Stimulated activated CD4-positive, alpha-beta T cell treated with anti-CD3 and anti-CD28 coated beads, TNF-alpha, amount 100 ng/mL, for 4 hours (primary cell): ENCODE measurements at places on chromosomes 12 and 14.

GRCh38 chr14:63956326-63956725 is 103.5 kb downstream of the SYNE2 start:
- DNase-seq = no peak

DNA sequence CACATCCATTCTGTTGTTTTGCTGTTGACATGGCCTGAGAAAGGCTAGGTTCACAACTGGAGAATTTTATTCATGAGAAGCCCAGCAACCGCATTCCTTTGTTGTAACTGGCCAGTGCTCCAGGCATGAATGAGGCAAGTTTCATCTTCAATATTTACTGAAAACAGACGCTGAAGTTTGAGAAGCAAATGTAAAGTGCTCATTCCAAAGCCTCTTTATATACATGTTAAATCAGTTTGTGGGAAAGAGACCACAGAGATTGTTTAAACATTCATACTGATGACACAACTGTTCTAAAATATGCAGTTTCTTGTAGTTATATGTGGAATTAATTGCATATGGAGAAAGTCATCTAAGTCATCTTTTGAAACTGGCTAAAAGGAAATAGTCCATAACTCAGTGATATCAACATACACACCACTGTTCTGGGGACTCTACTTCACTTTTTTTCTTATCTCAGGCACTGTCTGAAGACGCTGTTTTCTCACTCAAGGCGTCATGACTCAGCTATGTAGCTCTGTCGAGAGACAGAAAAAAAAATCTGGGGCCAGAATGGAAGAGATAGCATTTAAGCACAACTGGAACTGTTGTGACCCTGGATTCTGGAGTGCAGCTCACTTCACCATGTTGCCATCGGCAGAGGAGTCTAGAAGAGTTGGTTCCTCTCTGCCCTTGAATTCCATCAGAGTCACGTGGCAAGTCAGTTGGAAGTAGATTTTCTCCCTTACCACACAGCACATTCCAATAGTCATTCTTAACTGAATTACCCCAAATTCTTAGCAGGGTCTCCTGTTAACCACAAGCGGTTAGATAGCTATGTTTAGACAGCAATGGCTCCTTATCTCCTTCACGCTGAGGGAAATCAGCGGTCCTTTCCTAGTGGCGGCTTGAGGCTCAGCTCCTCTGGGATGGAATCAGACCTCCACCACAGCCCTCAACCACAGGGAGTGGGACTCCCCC is 258.4 kb upstream of the HMGA2 start:
- no peak for DNase-seq

GRCh38 chr14:94702629-94703028 is 67.3 kb downstream of the GSC start:
- DNase-seq = no peak

- no peak for DNase-seq
These were observed 123.3 kb downstream of the PAPOLA start for GRCh38 chr14:96625426-96625985.

DNA sequence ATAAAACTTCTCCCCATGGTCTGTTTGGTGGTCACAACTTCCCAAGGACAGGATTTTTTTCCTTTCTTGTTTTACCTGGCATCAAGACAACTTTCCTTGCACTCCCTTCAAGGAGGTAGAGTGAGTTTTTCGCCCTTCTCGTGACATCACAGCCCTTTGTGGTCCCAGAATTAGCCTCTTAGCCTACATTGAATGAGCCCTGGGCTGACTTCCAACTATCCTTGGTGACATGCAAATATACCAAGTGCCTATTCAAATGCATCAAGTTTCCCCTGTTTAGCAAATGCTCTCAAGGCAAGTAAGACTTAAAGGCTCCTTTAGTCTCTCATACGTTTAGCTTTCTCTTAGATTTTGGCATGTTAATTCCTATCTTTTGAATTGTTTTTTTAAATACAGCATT is 36.6 kb downstream of the TC2N start:
- DNase-seq = no peak

- DNase-seq = no peak
These were observed 42.1 kb upstream of the CTDSP2 start for GRCh38 chr12:57888409-57889157.

DNA sequence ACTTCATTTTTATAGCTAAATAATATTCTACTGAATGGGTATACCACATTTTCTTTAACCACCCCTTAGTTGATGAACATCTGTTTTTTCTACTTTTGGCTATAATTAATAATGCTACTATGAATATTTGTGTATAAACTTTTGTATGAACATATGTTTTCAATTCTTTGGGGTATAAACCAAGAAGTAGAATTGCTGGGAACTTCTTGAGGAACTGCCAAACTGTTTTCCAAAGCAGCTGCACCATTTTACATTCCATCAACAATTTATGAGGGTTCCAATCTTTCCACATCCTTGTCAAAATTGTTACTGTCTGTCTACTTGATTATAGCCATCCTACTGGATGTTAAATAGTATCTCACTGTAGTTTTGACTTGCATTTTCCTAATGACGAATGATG is 221.8 kb downstream of the PRKD1 start:
- DNase-seq = no peak

DNA sequence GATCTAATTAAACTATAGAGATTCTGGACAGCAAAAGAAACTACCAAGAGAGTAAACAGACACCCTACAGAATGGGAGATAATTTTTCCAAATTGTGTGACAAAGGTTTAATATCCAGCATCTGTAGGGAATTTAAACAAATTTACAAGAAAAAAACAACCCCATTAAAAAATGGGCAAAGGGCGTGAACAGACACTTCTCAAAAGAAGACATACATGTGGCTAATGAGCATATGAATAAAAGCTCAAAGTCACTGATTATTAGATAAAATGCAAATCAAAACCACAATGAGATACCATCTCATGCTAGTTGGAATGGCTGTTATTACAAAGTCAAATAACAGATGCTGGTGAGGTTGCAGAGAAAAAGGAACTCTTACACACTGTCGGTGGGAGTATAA is 293.9 kb downstream of the FBXL14 start:
- DNase-seq = no peak

- no peak for DNase-seq
These were observed 430.9 kb downstream of the ATP23 start for GRCh38 chr12:58372298-58372697.

- no peak for DNase-seq
These were observed 219.2 kb upstream of the SSTR1 start for GRCh38 chr14:37988472-37988871.

DNA sequence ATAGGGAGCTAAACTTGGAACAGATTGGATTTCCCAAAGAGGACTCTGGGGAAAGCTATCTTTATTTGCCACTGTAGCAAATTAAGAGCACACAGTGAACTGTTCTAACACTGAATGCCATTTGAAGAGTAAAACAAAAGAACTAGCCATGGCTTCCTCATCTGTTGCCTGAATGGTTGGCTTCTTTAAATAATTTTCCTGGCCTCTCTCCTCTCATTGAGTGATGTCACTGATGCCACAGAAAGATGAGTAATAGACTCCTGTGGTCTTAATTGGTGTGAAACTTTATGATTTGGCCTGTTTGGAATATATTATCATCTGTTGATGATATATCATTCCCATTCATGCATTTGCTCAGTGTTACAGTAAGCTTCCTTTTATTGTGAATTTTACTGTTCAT is 42.5 kb downstream of the WDR20 start:
- no peak for DNase-seq

GRCh38 chr12:127562816-127563215 is 704.2 kb upstream of the TMEM132C start:
- no peak for DNase-seq

GRCh38 chr12:13631873-13632272 is 349.5 kb downstream of the GRIN2B start:
- DNase-seq = no peak

DNA sequence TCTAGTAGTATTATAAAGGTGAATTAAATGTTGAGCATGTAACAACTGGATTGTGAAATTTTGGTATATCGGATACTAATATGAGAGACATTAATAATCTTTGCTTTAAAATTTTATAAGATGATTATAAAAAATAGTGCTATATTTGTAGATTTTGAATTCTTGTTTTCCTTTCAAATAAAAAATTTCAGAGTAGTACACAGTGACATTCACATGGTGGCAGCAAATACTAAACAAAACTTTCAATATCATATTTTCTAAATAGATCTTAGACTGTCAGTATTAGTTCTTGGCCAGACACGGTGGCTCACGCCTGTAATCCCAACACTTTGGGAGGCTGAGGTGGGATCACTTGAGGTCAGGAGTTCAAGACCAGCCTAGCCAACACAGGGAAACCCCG is 166.0 kb downstream of the NAV3 start:
- no peak for DNase-seq

DNA sequence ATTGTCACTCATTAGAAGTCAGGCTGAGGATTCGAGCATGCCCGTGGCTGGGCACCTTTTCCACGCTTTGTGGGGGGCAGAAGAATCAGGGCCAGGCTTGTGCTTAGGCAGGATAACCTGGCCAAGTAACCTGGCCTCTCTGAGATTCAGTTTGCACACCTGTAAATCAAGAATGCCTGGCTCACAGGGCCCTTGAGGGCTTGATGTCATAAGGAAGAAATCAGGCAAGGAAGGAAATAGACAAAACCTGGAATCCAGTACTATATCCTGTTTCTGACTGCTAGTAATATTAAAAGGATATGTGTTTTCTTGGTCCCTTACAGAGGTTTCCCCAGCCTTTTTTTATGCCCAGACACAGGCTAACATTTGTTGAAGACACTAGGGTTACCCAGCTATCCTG is 91.9 kb downstream of the SAMD4A start:
- no peak for DNase-seq

DNA sequence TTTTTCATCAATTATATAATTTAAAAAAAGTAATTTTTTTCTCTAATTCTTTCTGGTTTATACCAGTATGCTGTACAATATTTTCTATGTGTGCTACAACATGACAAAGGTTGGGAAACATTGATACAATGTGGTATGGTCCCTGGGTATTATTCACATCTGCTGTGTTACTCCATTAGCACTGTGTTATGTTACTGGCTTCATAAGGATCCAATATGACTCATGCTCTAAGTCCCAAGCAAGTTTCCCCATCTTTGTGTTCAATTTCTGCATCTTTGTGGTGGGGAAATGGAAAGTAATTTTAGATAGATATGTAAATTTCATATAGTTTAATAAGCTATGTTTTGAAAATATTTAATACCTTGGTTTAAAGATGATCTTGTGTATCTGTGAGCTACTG is 35.8 kb downstream of the FBXO33 start:
- no peak for DNase-seq

DNA sequence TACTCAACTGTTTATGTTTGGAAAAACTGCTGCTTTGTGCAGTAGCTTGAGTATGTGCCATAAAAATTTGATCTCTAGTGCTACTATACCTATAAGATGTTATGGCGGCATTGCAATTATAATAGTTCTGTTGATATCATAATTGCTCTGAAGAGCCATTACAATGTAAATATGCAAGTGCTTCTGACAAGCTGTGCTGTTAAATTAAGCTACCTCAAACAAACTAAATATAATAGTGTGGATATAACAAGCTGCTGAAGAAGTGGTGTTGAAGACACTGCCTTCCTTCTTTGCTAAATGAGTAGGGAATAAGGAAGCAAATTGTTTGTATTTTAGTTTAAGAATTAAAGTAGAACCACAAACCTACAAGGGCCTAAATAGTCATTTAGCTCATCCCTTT is 301.0 kb upstream of the MIS18BP1 start:
- DNase-seq = no peak

DNA sequence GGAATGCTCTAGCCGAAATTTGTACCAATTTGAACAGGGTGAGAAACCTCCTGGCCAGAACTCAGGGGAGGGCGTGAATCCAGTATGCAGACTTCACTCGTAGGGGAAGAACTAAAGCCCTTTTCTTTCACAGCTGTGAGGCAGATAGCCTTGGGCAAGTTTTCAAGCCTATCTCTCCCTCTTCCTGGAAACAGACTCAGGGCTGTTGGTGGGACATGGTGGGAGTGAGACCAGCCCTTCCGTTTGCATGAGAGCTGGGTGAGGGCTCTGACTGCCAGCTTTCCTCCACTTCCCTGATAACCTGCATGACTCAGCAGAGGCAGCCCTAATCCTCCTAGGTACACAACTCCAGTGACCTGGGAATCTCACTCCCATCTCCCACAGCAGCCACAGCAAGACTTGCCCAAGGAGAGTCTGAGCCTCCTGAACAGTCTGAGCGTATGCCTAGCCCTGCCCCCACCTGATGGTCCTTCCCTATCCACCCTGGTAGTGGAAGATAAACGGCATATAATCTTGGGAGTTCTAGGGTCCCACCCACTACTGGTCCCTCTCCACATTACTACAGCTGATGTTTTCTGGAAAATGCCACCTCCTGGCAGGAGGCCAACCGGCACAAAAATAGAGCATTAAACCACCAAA is 170.1 kb upstream of the AMIGO2 start:
- no peak for DNase-seq

DNA sequence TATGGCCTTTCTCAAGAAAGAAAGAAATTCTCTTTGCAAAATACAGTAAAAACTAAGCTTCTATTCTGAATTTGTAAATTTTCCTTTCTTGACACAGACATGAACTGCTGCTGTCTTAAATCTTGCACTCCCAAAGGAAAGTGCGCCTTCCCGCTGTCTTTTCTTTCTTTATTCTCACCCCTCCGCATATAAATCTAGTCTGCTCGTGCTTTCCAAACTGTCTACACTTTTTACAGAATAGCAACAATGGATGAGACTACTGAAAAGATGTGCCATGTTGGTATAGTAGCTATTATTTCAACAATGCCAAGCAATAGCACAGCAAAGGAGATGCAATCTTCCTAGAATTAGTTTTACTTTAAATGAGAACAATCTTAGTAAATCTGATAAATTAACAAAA is 328.8 kb upstream of the PDE3A start:
- DNase-seq = no peak

DNA sequence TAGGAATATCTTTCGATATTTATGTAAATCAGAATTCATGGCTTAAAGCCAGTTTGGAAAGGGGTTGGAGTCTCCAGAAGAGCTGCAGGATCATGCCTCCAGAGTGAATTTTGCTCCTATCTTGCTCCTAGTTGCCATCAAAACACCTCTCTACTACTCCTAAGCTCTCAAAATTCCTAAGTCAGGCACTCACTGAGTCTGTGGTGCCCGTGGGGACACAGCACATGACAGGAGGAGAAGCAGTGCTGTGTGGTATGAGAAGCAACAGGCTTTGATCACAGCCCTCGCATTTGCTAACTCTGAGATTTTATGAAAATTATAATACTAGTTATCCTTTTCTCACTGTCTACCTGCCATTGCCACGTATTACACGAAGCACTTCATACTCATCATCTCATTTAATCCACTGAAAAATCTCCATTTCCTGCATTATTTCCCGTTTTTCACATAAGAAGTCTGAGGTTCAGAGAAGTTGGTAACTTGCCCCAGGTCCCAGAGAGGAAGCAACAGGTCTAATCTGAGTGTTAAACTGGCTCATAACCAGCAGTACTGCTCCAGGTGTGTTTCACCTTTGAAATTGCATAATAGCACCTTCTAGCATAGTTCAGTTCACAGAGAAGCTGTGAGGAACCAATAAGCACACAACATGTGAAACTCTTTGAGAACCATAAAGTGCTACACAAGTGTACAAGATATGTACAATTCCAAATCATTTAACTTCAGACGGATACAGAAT is 33.1 kb upstream of the SLC35F4 start:
- DNase-seq = no peak
